ENCODE measurements at places on chromosomes 7 and 10. TPM values are rescaled to one million over a fixed set of nuclear protein-coding genes. Genes with fewer than 3 reads are reported as not detected.

PAX4 gene
- total RNA-seq: not detected

TRIL gene
- total RNA-seq: 1.8 TPM

TUBB8 gene
- total RNA-seq: not detected

HGF gene
- total RNA-seq: 51.1 TPM

VGF gene
- 0.26 TPM for total RNA-seq

C7orf57 gene
- not detected for total RNA-seq

C10orf120 gene
- total RNA-seq: not detected

GNAT3 gene
- not detected for total RNA-seq

SPACDR gene
- 0.96 TPM for total RNA-seq

ELOVL3 gene
- 0.13 TPM for total RNA-seq

C10orf95 gene
- total RNA-seq: not detected

DDX21 gene
- total RNA-seq: 79.9 TPM

NOLC1 gene
- 20.2 TPM for total RNA-seq

HMX2 gene
- total RNA-seq: not detected

SKIDA1 gene
- 0.36 TPM for total RNA-seq

BAMBI gene
- total RNA-seq: 12.2 TPM

FAM24B gene
- 2.2 TPM for total RNA-seq

SRRT gene
- total RNA-seq: 31.3 TPM

PITX3 gene
- 0.13 TPM for total RNA-seq

FAM180A gene
- total RNA-seq: 51.3 TPM

All from smooth muscle cell of the pulmonary artery (primary cell).